Activated T-helper 1 cell treated with Interleukin-2 at 50 U/mL for 16 hours (primary cell): ENCODE measurements at places on chromosomes 2 and 18.

DNA sequence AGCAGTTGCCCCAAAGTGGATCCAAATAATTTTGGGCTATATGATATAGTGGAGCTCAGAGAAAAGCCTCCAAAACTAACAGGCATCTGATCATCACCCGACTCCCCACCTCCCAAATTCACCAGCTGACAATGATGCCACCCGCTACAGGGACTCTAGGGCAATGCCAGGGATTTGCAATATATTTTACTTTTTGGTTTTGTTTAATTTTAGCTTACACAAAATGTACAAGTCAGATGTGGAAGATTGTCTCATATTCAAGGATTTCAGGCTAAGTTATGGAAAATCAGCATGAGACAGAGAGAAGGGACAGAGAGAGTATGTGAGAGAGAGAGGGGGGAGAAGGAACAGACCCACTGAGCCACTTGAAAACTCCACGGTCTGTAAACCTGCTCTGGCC, 187.4 kb downstream of the TMEM247 start:
- no peak for DNase-seq

GRCh38 chr2:177283906-177284305, 19.4 kb upstream of the NFE2L2 start:
- DNase-seq: no peak

- DNase-seq: no peak
Measured at GRCh38 chr2:215664847-215665525, 229.1 kb upstream of the FN1 start.

- no peak for DNase-seq
Measured at GRCh38 chr18:28091197-28091596, 85.7 kb downstream of the CDH2 start.

DNA sequence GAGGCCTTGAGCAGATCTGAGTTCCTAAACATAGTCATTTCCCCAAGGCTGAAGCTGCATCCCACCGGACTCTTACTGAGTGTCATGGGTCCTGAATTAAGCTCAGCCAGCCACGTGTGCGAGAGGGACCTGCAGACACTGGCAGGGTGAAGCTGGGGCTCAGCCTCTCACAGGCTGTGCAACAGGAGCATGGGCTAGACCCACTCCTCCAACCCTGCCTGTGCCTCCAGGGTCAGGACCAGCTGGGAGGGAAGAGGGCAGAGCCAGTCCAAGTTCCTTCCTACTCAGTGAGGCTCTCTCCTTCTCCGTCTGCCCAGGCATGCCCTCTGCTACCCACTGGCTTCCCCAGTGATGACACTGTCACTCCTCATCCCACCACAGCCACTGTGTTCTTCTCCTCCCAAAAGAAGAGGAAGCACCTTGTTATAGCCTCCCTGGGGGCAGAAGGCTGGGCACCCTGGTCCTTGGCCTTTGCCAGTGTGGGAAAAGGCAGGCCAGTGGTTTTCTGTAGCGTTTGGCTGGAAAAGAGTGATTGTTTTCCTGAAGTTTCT, 78.9 kb downstream of the KCNF1 start:
- DNase-seq: no peak

DNA sequence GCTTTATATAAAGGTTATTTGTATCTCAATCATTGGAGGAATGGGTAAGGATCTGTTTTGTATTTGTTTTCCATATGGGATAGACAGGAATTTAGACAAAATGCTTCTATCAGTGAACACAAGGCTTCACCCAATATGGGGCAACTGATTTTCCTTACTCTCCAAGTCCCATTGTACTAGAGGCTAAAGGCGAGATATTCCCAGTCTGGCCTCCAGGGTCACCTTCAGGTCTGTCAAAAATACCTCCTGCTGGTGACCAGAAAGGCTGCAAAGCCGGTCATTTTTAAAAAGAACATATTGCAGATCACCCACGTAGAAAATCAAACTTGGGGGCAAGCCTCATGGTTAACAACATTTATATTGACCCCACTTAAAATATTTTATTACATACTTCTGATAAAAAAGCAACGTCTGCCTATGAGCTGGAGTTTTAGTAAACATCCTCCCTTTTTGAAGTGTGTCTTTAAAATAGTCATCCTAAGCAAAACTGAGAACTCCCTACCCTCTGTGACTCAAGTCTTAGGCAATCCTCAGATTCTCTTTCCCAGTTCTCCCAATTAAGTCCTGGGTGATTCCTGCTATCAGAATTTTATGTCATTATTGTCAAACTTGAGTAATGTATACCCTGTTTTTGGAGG, 276.6 kb downstream of the MREG start:
- no peak for DNase-seq

DNA sequence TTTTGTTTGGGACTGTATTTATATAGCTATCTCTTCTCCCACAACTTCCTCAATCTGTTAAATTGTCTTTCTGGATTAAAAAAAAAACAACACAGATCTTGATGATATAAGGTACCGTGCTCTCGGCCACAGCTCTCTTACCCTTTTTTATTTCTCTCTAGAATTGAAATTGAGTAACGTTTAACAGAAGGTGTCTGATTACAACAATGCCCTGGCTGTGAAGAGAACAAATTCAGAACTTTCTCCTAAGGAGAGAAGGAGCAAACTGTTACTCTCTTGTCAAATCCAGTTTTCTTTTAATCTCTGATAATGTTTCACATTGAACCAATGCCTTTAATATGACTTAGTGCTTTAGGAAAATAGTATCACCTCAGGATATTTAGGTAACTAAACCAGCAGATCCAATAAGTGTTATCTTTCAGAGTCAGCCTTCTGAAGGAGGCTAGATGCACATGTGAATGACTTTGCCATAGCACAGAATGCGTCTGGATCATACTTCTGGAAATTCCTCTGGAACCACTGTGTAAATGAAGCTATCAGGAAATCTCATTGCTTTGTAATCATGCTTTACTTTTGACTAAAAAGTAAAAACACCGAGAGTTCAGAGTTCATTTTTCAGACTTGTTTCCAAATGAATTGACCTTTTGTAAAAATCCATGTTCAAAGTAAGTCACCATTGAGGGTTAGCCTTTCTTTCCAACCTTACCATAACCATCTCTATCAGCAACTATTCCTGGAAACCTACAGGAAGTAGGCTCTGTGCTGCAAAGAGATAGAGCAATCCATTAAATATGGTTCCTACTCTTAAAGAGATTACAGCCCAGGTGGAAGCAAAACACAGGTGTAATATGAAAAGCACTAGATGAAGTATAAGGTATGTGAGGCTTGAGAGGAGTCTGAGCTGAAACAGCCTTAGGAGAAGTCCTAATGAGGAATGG, 147.0 kb upstream of the OSR1 start:
- DNase-seq: no peak

DNA sequence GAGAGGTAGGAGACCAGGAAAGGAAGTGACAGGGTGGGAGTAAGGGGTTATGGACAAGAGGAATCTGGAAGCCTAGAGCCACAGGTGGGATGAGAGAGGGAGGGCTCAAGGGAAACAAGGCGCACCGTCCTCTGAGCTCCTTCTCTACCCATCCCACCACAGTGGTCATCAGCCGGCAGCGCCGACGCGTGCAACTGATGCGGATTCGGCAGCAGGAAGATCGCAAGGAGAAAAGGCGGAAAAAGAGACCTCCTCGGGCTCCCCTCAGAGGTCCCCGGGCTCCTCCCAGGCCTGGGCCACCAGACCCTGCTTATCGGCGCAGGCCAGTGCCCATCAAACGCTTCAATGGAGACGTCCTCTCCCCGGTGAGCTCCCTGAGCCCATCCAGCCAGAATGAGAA, 5.2 kb downstream of the TMEM198 start:
- no peak for DNase-seq

- no peak for DNase-seq
Measured at GRCh38 chr18:51164342-51164741, 33.1 kb downstream of the MEX3C start.

- DNase-seq: no peak
Measured at GRCh38 chr18:9803698-9804516, 81.9 kb upstream of the TXNDC2 start.

GRCh38 chr18:22703883-22704585, 229.1 kb upstream of the RBBP8 start:
- DNase-seq: no peak

DNA sequence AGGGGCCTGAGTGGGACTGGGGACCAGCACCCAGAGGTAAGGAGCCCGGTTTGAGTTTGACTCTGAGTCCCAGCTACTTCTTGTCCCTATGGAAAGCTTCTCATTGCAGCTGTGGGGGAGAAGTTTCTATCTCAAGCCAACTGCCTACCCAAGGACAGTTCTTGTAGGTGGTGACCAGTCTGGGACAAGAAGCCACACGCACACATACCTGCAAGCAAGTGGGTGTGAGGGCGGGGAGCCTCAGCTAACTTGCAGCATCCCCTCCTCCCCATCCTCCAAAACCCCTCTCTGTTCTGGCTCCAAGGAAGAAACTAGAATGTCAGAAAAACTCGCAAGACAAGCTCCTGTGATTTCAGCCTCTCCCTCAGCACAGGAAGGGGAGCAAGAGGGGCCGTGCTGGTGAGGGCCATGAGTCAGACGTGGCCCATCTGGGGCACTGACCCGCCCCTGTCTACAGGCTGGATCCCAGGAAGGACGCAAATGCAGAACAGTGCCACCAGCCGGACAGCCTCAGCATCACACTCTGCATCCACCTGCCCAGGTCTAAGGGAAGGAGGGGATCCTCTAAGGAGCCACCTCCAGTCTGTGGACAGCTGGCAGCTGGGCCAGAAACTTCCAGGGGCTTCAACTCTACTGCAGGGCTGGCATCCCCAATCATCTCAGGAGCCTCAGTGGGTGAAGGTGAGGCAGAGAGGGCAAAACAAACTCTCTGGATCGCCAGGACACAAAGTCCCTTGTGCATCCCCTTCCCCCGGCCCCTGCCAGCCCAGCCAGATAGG, 103.4 kb downstream of the TNS1 start:
- DNase-seq: no peak

DNA sequence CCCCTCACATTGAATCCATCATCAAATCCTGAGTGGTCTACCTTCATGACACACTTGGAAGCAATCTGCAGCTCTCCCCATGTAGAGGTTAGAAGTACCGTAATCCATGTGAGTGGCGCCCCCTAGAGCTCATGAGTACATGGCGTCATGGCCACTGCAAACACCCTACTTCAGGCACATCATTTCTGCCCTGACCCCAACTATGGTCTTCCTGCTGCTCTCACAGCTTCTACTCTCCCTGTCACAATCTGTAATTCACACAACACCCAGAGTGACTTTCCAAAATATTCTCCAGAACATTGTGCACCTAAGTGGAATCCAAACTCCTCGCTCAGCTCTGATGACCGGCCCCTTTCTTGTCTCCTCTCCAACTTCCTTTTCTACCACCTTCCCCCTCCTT, 141.9 kb downstream of the ANKRD44 start:
- peak; percentile 25 for DNase-seq

DNA sequence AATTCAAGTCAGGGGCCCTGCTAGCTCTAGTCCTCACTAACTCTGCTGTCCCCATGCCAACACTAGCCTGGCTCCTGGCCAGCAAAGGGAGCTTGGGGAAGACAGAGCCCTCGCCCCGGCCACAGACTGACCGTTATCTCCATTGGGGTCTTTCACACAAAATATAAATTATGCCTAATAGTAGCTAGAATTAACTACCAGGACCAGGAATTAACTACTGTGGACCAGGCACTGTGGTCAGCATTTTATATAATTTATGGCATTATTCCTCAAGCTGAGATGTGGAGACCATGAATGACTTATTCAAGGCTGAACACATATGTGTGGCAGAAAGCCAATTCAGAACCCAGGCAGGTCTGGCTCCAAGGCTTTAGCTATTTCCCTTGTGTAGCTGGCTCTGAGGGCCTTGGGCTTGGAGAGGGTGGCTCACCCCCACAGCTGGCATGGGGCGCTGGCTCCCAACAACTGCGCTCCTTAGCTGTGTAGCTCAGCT, 49.2 kb downstream of the CELF4 start:
- DNase-seq: no peak

GRCh38 chr18:24600076-24600654, 139.7 kb downstream of the HRH4 start:
- DNase-seq: no peak

- DNase-seq: no peak
Measured at GRCh38 chr2:195252018-195252417, 405.0 kb upstream of the SLC39A10 start.

GRCh38 chr18:44896846-44897245, 216.2 kb downstream of the SETBP1 start:
- DNase-seq: no peak

GRCh38 chr2:196703695-196704094, 64.2 kb downstream of the CCDC150 start:
- DNase-seq: no peak

GRCh38 chr2:224772494-224772893, 56.3 kb upstream of the CCDC195 start:
- DNase-seq: no peak

GRCh38 chr2:231513746-231514224, 16.5 kb downstream of the NMUR1 start:
- no peak for DNase-seq

DNA sequence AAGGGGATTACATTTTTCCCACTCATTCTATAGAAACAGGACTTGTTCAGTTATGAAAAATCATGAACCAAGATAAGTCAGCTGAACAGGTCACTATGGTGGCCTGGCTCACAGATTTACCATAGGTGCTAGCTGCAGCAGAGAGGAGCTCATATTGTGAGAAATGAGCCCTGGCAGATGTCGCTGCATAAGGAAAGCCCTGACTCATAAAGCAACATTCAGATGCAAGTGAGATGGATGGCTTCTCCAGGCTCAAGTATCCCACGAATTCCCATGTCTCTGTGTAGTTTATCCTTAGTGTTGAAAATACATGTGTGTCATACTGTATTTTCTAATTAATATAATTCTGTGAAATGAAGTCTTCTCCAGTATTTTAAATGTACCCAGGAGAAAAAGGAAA, 115.0 kb upstream of the LHCGR start:
- DNase-seq: no peak

- no peak for DNase-seq
Measured at GRCh38 chr2:88283886-88284592, 113.9 kb downstream of the THNSL2 start.

DNA sequence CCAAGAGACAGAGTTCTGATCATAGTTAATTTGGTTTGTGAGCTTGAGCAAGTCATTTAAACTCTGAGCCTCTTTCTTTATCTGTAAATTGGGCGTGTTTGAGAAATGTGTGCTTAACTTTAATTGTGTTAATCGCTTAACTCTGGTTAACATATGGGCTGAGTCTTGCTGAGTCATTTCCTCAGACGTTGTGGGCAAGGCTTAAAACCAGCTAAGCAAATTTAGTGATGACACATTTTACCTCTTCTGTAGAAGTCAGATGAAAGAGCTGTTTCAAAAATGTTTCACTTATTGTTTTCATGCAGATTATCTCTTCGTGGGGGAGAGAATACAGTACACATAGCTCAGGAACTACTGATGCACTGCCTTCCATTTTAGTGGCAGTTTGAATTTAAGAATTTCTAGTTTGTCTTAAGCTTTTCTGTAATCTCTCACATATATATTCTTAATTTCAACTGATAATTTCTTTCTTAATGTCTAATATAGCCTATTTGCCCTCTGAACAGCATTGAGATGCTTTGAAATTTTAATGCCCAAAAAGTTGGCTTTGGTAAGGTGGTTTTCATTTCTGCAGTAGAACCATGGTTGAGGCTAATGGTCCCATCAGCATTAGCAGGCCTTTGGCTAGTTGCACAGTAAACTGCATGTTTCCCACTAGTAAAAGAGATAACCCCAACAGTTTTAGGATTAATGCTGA, 34.9 kb downstream of the RAB10 start:
- DNase-seq: peak; percentile 10
